Daoy (cell line): ENCODE measurements at places on chromosomes 4 and X. TPM values are rescaled to one million over a fixed set of nuclear protein-coding genes. Genes with fewer than 3 reads are reported as not detected.

The AKAP4 gene
- total RNA-seq = not detected in 2 replicates

The SLC38A5 gene
- total RNA-seq = 3.5 TPM in 1 of 2 replicates, not detected in the other

The SMARCA1 gene
- total RNA-seq = 25.1 and 26.6 TPM in 2 replicates

The PORCN gene
- 10.2 and 17.1 TPM in 2 replicates for total RNA-seq

The ACE2 gene
- 1.3 TPM in 1 of 2 replicates, not detected in the other for total RNA-seq

The SULT1B1 gene
- 0.63 and 0.74 TPM in 2 replicates for total RNA-seq

The MAP7D3 gene
- 14.1 and 17.7 TPM in 2 replicates for total RNA-seq

The CPLX1 gene
- not detected in 2 replicates for total RNA-seq

The MAGEE2 gene
- not detected in 2 replicates for total RNA-seq

The UPF3B gene
- 6.0 and 7.0 TPM in 2 replicates for total RNA-seq

The NDP gene
- 0.06 TPM in 1 of 2 replicates, not detected in the other for total RNA-seq

The MGAT4D gene
- not detected in 2 replicates for total RNA-seq

The PAGE1 gene
- 22.4 and 35.4 TPM in 2 replicates for total RNA-seq

The DMRTC1 gene
- total RNA-seq = 0.46 TPM in 1 of 2 replicates, not detected in the other

The SPINK2 gene
- not detected in 2 replicates for total RNA-seq

The BMP3 gene
- total RNA-seq = 0.63 TPM in 1 of 2 replicates, not detected in the other

The GAB1 gene
- total RNA-seq = 5.3 and 6.7 TPM in 2 replicates

The CXCL1 gene
- 16.7 and 21.4 TPM in 2 replicates for total RNA-seq

The GABRG1 gene
- total RNA-seq = not detected in 2 replicates

The IL21 gene
- total RNA-seq = not detected in 2 replicates

The SPARCL1 gene
- total RNA-seq = not detected in 2 replicates

The CTAG1B gene
- 1.8 TPM in 1 of 2 replicates, not detected in the other for total RNA-seq
